ENCODE measurements at places on chromosomes 12 and 14.

DNA sequence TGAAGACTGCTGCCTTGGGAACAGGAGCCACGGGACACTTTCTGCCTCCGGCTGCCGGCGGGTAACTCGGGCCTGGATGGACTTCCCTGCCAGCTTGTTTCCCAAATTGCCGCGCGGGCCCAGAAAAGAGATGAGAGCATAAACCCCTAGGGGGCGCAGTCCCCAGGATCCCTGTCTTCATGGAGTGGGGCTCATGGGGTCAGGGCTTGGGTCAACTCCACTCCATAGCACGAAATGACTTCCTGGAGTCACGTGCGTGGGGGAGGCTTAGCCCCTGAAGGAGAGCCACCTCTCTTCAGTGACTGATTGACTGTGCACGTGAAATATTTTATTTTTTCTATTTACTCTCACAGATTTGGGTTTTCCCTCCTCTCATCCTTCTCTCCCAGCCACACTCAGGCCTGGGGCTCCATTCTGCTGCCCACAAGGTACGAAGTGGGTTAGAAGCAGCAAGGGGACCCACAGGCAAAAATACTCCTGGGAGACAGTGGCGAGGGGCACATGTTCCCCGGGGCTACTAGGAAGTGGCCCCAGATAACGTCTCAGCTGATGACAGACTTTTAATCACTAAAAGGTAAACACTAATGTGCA is 10.0 kb downstream of the PGF start:
- peak; percentile 79 for DNase-seq

DNA sequence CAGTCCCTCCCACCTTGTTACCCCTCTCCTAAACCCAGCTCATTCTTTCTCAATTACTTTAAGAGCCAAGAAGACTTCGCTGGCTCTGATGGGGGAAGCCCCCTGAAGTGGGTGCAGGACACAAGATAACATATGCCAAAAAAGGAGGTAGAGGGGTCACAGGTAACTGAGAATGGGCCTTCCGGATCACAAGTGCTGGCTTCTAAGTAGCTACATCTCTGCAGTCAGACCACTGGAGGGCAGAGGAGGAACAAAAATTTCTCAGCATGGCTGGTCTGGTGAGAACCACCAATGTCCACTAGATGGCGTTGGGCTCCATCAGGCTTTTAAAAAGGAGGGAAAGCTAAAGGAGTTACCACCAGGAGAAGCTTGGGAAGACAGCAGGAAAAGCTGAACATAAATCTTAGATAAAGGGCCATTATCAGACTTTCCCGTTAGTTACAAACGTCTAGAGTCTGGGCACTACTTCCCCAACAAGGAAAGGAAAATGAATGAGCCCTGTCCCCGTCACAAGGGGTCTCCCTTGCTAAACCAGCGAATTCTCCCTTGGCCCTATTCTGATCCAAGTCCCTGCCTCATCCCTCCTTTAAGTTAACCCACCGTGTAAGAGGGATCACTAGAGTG is 11.6 kb upstream of the CDH24 start:
- DNase-seq: peak; percentile 96

DNA sequence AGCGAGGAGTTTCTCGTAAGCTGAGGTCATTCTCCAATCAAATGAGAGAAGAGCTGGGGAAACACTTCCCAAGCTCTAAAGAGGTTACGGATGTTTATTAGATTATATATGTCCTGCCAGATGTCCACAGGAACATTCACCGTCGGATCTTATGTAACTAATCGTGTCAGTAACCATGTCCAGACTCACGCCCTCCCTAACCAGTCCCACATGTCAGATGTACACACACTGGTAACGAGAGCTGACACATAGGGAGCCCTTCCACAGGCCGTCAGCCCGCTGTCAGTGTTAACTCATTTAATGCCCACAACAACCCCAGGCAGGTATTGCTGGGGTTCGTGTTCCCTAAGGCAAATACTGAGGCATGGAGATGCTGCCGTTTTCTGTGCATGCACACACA is 223.7 kb upstream of the RTL1 start:
- DNase-seq: no peak

- DNase-seq: no peak
Observed at GRCh38 chr12:130192642-130193345, 30.5 kb downstream of the FZD10 start.

- peak; percentile 29 for DNase-seq
Observed at GRCh38 chr12:94205822-94206221, 57.4 kb downstream of the PLXNC1 start.

- DNase-seq: no peak
Observed at GRCh38 chr14:38502239-38502638, 246.3 kb upstream of the CLEC14A start.

- no peak for DNase-seq
Observed at GRCh38 chr12:18882690-18883089, 144.8 kb downstream of the CAPZA3 start.

All from hematopoietic multipotent progenitor cell treated with erythropoietin and hydrocortisone succinate and interleukin-3 and kit ligand, for 6 days (in vitro differentiated cells).